Forelimb muscle (tissue), 1 donor: ENCODE measurements at places on chromosomes 5 and 9. TPM values are rescaled to one million over a fixed set of nuclear protein-coding genes. Genes with fewer than 3 reads are reported as not detected.

FANCG gene
- polyA plus RNA-seq: 23.6 TPM

ACTBL2 gene
- not detected for polyA plus RNA-seq

ANKRD20A1 gene
- 0.33 TPM for polyA plus RNA-seq

CFAP157 gene
- polyA plus RNA-seq: 1.4 TPM

TRIM7 gene
- 21.6 TPM for polyA plus RNA-seq

GADD45G gene
- polyA plus RNA-seq: 7.9 TPM

- no peak for DNase-seq
Measured at GRCh38 chr5:157558041-157558595, 17.5 kb downstream of the ADAM19 start.

GRCh38 chr5:17365811-17366138, 132.3 kb upstream of the TAF11L2 start:
- DNase-seq: no peak

- no peak for DNase-seq
Measured at GRCh38 chr5:35665096-35665495, 47.4 kb downstream of the SPEF2 start.

DNA sequence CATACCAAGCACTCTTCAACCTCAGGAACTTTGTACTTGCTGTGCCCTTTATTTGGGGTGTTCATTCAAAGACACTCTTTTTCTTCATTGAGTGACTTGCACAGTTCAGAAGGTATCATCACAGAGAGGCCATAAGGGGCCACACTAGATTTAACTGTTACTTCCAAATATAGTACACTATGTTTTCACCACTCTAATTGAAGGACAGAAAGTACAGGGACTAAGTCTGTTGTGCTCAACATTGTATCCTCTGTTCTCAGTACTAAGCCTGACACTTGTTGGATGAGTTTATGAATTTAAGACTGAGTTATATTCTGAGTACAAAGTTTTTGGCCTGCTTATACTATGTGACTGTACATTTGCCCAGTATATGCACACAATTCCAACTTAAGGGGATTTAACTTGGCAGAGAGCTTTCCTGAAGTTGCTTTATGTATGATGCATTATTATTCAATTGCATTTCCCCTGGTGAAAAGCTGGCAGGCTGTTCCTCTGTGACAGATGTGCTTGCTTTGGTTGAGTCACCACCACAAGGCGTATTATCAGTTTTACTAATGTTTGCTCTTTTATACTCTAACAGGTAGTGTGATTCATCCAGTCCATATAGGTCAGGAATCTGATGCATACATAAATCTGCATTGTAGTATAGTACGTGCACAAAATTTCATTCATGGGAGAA, 714.8 kb downstream of the TLR4 start:
- DNase-seq: no peak

DNA sequence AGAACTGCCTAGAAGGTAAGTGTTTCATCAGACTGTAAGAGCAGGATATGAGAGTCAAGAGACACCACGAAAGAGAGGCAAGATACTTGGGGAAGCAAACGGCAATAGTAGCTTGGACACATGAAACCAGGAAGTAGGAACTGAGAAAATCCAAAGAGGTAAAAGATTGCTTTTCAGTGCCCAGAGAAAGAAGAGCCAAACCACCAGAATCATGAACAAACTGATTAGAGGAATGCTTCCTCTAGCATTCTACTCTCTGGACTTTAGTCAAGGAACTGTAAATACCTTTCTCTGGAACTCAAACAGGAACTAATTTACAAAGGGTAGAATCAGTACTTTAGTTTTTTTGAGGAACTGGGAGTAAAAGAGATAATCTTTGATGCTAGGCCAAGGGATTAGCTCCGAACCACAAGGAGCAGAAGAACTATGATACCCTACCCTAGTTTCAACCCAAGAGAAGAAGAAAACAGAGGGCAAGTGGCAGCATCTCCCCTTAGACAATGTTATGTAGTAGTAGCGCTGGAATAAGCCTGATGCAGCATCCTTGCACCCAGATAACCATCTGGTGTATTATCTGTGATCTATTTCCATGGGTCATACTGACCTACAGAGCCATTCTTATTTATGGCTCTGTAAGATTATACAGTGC, 41.3 kb downstream of the EFCAB9 start:
- DNase-seq: no peak

- no peak for DNase-seq
Measured at GRCh38 chr5:22542340-22542739, 310.8 kb downstream of the CDH12 start.

DNA sequence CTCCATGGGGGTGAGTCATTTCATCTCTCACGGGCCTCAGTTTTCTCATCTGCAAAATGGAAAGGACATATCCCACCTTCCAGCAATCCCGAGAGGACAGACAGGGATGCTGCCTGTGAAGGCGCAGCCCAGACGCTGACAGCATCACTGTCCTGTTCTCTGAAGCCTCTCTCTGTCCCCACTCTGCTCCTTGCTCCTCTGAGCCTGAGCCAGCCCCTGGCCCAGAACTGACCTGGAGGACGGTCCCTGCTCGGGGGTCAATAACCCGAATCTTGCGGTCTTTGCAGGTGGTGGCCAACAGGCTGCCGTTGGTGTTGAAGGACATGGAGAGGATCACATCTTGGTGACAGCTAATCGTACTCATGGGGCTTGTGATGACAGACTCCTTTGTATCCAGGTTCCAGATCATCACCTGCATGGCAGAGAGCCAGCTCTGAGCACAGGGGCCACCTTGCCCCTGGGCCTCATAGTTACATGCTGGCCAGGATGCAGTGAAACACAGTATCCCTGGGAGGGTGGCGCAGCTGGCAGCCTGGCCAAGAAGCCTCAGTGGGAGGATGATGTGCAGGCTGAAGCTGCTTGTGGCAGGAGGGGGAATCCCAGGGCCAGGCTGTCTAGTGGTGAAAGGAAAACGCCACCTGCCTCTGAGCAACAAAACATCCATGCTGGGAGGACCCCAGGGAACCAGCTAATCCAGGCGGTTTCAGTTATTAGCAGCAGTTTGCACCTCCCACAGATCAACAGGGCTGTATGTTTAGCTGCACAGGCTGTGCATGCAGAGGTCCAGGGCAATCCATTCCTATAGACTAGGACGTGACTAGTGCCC, 14.0 kb upstream of the TRIM14 start:
- DNase-seq: no peak

DNA sequence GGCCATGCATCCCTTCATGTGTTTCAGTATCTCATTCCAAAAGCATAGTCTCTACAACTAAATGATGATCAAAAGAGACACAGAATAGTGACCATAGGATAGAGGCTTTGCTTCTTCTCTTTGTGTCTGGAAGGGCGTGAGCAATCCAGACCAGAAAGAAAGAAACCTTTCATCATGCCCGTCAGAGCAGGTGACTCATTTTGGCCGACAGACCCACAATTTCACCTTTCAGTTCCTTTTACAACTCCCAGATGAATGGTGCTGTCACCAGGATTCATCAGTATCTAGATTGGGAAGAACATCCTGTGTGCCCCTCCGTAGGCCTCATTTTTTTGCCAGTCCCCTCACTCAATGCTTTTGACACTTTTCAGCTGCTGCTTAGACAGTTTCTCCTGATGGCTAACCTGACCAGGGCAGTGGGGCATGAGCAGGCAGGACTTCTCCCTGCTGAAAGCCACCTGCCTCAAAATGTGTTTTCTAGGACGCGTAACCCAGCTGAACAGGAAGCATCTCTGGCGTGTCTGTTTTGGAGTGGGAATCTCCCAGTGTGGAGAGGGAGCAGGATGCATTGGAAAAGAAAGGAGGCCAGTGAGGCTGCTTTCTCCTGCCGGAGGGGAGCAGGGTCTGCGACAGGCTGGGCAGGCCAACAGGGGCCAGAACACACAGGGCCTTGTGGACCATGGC, 21.2 kb downstream of the ABLIM3 start:
- no peak for DNase-seq

GRCh38 chr5:114146398-114146797, 215.5 kb upstream of the KCNN2 start:
- DNase-seq: no peak

DNA sequence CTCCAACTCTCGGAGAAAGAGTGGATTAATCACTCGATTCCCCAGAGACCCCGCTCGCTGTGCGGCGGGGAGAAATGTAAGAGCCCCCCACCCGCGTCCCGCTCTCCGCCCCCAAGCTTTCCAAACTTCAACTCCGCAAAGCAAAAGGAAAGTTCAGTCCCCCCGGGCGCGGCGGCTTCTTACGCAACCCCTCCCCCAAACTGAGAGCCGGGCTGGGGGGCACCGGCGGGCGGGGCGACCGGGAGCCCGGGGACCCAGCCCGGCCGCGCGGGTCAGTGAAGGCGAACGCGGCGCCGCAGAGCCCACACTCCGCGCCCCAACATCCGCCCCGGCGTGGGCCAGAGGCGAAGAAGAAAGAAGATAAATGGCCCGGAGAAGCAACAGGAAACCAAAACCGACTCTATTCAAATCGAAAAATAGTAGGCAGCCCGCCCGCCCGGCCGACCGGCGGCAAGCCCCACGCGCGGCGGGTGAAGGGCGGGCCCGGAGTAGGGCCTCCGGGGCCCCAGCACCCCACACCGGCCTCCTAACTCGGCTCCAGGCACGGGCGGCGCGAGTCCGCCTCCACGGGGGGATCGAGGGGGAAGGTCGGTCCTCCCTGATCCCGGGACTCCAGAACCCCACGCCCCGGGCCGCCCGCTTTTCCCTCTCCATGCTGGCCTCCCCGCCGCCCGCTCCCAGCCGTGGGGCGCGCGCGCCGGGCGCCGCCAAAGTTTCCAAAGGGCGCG, 720 bp downstream of the NOTCH1 start:
- no peak for DNase-seq

DNA sequence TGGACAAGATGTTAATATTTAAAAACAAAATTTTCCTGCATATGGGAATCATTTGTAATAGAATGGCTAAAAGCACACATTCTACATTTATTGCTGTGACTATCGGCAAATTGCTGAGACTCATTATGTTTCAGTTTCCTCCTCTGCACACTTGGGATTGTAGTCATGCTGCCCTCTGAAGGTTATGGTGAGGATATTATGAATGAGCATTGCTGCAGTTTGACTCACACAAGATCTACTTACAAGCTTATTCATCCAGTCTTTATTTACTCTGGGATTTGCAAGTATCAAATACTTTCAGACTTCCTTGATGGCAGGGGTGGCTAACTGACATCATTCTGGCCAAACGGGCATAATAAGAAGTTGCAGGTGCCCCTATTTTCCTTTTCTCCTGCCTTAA, 9.5 kb upstream of the NFIL3 start:
- DNase-seq: no peak

DNA sequence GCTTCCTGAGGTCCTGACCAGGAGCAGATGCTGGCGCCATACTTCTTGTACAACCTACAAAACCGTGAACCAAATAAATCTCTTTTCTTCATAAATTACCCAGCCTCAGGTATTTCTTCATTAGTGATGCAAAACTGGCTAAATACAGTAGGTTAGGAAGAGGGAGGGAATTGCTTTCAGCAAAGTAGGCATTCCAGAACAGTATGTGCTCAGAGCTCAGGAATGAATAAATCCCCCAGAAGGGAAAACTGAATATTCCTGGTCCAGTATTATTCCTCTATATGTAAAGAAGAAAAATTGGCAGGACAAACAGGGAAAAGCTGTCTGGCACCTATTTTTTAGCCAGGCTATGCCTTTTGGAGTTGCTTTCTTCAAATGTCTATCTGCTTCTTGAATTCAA, 577.1 kb downstream of the PSAT1 start:
- DNase-seq: no peak

DNA sequence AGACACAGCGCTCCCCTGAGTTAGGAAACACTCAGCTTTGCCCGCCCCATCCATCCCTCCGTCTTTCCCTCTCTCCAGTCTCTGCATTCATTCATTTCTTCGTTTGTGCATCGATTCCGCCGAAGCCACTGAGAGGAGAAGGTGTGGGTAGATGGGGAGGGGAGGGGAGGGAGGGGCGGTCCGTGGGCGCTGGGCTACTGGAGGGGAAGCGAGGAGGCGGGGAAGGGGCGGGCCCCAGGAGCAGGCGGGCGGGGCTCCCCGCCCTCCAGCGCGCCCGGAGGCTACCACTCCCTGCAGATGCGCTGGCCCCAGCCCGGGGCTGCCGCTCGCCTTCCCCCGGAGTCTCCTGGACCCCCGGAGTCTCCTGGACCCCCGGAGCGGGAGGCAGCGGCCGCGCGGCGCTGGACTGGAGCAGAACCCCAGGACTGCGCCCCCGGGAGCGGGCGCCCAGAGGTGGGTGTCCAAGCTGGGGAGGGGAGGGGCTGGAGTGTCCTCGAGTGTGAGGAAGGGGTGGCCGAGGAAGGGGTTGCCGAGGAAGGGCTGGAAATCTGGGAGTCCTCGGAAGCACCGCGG, 159.5 kb downstream of the C9orf152 start:
- peak; percentile 35 for DNase-seq

GRCh38 chr5:145471831-145472612, 363.1 kb downstream of the PRELID2 start:
- DNase-seq: no peak

- DNase-seq: no peak
Measured at GRCh38 chr9:137873858-137874362, 3.7 kb upstream of the CACNA1B start.

DNA sequence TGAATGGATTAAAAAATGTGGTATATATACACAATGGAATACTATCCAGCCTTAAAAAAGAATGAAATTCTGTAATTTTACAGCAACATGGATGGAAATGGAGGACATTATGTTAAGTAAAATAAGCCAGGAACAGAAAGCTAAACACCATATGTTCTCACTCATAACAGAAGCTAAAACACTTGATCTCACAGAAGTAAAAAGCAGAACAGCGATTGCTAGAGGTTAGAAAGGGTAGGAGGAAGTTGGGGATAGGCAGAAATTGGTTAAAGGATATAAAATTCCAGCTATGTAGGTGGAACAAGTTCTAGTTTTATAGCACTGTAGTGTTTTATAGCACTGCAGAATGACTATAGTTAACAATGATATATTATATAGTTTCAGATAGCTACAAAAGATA, 15.8 kb downstream of the MARCHF3 start:
- DNase-seq: no peak

GRCh38 chr9:111854799-111855198, 41.8 kb upstream of the UGCG start:
- DNase-seq: no peak
